Kidney epithelial cell (primary cell): ENCODE measurements at places on chromosomes 3 and 15.

DNA sequence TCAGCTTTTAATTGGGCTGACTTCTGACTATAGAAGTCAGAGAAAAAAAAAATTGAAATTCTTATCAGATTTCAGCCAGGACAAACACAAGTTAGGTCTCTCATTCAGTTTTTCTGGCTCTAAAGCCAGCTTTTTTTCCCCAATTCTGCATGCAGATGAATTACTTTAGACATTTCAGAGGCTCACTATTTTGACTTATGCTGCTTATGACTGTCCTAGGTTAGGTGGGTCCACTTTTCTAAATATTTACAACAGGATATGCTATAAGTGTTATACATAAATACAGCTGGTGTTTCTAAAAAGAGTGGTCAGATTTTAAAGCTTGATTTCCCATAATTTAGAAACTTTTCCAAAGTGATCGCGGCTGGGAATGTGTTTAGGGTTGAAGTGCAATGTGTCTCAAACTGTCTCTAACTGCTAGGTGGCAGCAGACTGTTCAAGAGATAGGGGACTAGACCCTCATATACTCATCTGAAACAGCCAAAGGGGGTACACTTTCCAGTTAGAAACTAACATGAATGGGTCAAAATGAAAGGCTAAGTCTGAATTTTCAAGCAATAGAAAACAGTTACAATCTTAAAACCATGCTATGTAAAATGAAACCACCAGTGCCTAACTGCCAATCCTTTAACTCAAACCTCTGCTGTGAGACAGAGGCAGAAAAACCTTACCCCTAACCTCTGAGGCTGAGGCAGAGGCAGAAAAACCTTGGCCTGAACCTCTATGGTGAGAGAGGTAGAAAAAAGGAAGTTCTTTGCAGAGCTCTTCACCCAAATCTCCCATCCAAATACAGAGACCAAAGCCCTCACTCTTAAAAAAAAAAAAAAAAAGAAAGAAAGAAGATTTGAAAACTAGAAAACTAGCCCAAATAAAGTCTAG is 596.0 kb downstream of the NTRK3 start:
- no peak for DNase-seq

DNA sequence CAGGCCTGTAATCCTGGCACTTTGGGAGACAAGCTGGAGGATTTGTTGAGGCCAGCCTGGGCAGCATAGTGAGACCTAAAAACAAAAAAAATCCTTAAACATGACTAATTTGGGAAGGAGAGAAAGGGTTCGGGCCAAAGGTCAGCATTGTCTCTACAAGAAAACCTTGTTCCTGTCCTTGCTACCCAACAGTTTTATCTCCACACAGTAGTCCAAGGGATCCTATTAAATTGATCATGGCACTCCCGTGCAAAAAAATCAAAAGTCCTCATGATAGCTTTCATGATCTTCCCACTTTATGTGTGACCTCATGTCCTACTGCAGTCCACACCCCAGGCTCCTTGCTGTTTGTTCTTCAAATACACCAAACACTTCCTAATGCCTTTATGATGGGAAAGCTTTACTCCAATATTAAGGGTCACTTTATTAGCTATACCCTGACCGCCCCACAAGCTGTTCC is 4.2 kb downstream of the RPL15 start:
- no peak for DNase-seq

DNA sequence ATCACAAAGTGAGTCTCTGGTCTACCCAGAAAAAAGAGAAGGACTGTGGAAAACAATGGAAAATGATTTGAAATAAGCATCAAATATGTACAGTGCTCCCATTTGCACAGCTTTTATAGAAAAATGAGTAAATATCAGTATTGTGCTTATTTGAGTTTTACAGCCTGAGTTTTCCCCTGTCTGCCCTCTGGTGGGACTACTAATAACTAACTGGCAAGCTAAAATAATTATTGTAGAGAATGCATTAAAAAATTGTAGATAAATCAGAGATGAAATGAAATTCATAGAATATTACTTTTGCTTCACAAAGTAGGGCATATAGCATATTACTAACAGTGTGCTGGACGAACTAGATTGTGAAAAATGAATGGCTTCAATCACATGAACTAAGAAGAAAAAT is 287.1 kb downstream of the NAALADL2 start:
- DNase-seq = no peak

- DNase-seq = no peak
Measured at GRCh38 chr3:69330891-69331400, 54.9 kb downstream of the FRMD4B start.

GRCh38 chr3:134795746-134796280 is 753 bp downstream of the EPHB1 start:
- no peak for DNase-seq

GRCh38 chr3:25349095-25349494 is 79.0 kb upstream of the RARB start:
- no peak for DNase-seq

- DNase-seq = no peak
Measured at GRCh38 chr3:112984485-112984884, 6.3 kb upstream of the GTPBP8 start.
